Hair follicle dermal papilla cell (primary cell): ENCODE measurements at places on chromosomes 16 and 17. TPM values are rescaled to one million over a fixed set of nuclear protein-coding genes. Genes with fewer than 3 reads are reported as not detected.

FBXW10 gene
- total RNA-seq = 0.24 and 0.32 TPM in 2 replicates

C16orf86 gene
- total RNA-seq = 5.8 and 12.5 TPM in 2 replicates

P2RX1 gene
- not detected in 2 replicates for total RNA-seq

PLD6 gene
- 4.5 and 5.0 TPM in 2 replicates for total RNA-seq

CCL2 gene
- 48.5 and 59.3 TPM in 2 replicates for total RNA-seq

NAT9 gene
- total RNA-seq = 39.3 and 42.5 TPM in 2 replicates

GFAP gene
- total RNA-seq = 1.2 and 2.1 TPM in 2 replicates

GRIN2C gene
- 0.12 and 0.16 TPM in 2 replicates for total RNA-seq

KRTAP16-1 gene
- total RNA-seq = not detected in 2 replicates
